A549 treated with CORT108297 at 1 μM for 4 hours (cell line): ENCODE measurements at places on chromosomes 3 and 15. TPM values are rescaled to one million over a fixed set of nuclear protein-coding genes. Genes with fewer than 3 reads are reported as not detected.

Gene GHSR
- not detected in 5 replicates for total RNA-seq

Gene CD47
- 35.2 to 44.2 TPM (median 40.0 TPM) in 5 replicates for total RNA-seq

Gene PRICKLE2
- total RNA-seq = 1.9 to 2.3 TPM (median 2.0 TPM) in 5 replicates

Gene KLHL40
- not detected in 5 replicates for total RNA-seq

Gene SERINC4
- total RNA-seq = 0.05 to 0.12 TPM (median 0.06 TPM) in 4 of 5 replicates, not detected in the other

Gene IL5RA
- not detected in 5 replicates for total RNA-seq

Gene RAB6B
- total RNA-seq = 0.96 to 2.7 TPM (median 2.0 TPM) in 5 replicates

Gene CIDEC
- 7.1 to 13.3 TPM (median 10.2 TPM) in 5 replicates for total RNA-seq

Gene CCR4
- total RNA-seq = 0.03 to 0.06 TPM (median 0.04 TPM) in 5 replicates

Gene SEMA6D
- not detected in 5 replicates for total RNA-seq

Gene SPATA12
- total RNA-seq = 0.32 to 0.53 TPM (median 0.47 TPM) in 5 replicates

Gene FBXW12
- total RNA-seq = not detected in 5 replicates

Gene PP2D1
- total RNA-seq = not detected in 5 replicates

Gene ANKRD34C
- total RNA-seq = not detected in 5 replicates

Gene WWTR1
- total RNA-seq = 92.7 to 122 TPM (median 112 TPM) in 5 replicates

Gene THRB
- total RNA-seq = 1.1 to 1.7 TPM (median 1.2 TPM) in 5 replicates

Gene SPESP1
- not detected in 5 replicates for total RNA-seq

Gene ATP13A5
- not detected in 5 replicates for total RNA-seq

Gene RTP3
- total RNA-seq = not detected in 5 replicates

Gene CCDC39
- not detected in 5 replicates for total RNA-seq

Gene TEX55
- total RNA-seq = not detected in 5 replicates
